Hematopoietic multipotent progenitor cell treated with erythropoietin and hydrocortisone succinate and interleukin-3 and kit ligand, for 15 days (in vitro differentiated cells): ENCODE measurements at places on chromosomes 5 and 9.

- DNase-seq: no peak
These were observed 167.0 kb upstream of the ZNF618 start for GRCh38 chr9:113708821-113709713.

GRCh38 chr9:35272989-35273388 lies 111.2 kb downstream of the UNC13B start:
- DNase-seq: no peak

GRCh38 chr5:23742701-23743100 lies 235.3 kb downstream of the PRDM9 start:
- no peak for DNase-seq

DNA sequence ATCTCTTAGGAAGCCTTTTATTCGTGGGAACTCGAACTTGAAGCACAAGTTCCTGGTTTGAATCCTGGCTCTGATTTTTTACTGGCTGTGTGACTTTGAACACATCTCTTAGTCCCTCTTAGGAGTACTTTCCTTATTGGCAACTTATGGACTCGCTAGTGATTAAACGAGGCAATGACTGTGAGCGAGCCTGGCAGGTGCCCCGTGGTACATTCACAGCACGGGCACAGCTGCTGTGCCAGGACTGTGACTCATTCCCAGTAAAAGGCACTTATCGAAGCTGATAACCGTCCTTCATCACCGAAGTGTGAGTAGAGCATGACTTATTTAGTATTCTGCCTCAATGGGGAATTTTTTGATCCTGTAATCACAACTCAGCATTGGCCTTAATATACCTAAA lies 22.7 kb downstream of the CFAP90 start:
- no peak for DNase-seq

- no peak for DNase-seq
These were observed 35.6 kb downstream of the SLC30A5 start for GRCh38 chr5:69129413-69129812.

GRCh38 chr5:75167345-75167744 lies 69.3 kb downstream of the ANKRD31 start:
- no peak for DNase-seq

DNA sequence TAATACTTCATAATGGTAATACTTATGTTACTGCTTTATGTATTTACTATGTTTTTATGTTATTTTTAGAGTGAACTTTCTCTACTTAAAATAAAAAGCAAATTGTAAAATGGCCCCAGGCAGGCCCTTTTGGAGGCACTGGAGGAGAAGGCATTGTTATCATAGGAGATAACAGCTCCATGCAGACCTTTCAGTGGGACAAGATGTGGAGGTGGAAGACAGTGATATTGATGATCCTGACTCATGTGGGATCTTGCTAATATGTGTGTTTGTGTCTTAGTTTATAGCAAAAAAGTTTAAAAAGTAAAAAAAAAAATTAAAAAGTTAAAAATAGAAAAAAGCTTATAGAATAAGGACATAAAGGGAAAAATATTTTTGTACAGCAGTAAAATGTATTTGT lies 74.5 kb downstream of the IQGAP2 start:
- DNase-seq: peak; percentile 9

GRCh38 chr9:127122176-127123063 lies at the start of gene ANGPTL2:
ANGPTL2 (minus strand) TSS chr9:127122635; CDS start chr9:127108731, 13,904 bp downstream.
- no peak for DNase-seq

DNA sequence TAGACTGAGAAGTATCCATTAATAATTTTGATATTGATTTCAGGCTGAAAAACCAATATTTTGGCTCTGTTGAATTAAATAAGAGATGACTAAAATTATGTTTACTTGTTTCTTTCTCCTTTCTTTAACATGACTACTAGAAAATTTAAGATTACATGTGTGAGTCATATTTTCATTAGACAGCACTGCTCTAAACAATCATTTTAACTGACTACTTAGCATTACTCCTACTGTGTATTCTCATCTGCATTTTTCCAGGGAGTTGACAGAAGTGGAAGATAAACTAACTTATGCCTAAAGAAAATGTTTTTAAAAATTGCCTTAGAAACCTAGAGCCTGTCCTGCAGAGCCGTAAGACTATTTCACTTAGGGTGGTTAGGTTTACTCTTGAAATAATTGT lies 29.1 kb downstream of the TNC start:
- no peak for DNase-seq

DNA sequence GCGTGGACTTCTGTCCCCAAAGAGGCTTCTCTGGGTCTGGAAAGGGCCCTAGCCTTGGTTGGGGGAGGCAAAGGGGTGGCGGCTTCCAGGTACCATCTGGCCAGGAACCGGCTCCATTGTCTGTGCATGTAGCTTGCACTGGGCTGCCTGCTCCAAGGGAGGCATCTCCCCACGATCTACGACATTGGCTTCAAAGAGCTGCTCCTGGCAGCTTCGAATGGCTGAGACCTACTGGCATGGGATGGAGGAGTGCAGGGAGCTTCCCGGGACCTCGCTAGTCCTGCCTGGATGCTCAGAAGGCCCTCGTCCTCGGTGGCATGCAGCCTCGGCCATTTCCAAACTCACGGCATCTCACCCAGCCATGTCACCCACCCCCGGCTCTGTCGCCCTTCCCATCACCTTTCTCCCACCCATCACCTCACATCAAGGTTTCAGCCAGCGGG lies 137.8 kb downstream of the KCNIP1 start:
- no peak for DNase-seq

DNA sequence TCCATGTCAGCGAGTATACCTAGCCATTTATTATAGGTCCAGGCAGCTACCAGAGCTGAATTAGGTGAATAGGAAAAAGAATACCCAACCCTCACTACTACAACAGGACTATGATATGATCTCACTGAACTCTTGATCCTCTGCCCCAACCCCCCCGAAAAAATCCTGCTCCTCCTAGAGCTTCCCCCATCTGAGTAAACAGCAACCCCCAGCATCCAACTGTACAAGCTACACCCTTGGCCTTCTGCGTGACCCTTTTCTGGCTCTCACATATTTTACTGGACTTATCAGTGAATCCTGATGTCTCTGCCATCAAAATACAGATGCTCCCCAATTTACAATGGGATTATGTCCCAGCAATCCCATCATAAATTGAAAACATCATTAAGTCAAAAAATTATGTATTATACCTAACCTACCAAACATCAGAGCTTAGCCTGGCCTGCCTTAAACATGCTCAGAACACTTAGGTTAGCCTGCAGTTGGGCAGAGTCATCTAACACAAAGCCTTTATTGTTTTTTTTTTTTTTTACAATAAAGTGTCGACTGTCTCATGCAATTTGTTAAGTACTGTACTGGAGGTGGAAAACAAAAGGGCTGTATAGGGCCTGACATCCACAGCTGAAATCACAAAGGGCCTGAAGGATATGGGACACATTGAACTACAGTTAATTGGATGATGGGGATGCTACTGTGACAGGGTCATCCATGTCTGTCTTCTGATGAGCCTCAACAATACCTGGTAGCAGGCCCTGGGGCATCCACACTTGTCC lies 128.9 kb upstream of the ERCC6L2 start:
- no peak for DNase-seq

DNA sequence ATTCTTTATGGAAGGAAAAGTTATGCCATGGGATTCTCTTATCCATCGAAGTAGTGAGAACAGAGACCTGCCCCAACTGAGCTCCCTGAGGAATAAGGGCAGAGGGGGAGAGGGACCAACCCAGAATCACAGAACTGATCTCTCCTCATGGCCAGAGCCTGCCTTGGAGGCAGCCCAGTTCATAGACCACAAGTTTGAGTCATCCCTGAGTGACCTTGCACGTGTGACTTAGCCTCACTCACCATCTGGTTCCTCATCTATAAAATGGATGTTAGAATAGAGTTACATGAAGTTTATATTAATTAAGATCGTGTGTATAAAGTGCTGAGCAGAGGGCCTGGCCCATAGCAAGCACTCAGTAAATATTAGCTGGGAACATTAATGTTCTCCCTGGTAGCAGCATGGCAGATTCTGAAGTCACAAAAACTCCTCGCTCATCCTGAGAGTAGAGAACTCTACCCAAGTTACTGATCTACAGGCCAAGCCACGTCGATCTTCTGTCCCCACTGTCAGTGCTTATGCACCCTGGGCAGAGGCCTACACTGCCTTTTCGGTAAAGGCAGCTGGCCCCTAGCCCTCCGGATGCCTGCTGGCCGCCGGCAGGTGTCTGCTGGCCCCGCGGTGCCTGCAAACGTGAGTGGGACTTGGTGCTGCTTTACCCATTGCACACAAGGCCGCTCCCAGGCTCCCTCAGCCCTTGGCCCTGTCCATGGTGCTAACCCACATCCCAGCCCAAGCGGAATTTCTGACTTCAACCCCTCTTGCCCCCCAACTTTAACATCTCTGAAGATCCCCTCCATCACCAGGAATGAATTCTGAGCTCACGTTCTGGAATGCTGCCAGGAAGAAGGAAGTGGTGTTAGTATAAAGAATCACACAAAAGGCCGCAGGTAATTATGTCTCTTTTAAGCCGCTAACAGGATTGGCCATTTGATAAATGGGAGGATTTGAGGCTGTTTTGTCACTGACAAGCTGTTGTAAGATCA lies 61.1 kb upstream of the ARAP3 start:
- DNase-seq: no peak

DNA sequence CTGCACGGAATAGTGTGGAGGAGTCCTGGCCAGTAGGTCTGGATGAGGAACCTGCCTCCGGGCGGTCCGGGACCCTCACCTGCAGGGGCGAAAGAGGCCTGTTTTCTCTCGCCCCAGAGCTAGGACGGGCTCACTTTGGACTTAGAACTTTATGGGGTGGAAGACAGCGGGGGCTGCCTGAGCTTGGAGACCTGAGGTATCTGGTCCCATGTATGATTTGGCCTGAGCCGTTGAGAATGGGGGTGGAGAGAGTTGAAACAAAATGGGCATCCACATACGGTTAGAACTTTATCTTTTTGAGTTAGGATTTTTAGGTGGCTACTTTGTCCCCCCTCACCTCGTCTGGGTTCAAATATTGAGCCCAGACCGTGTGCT lies 681 bp upstream of the ETF1 start:
- no peak for DNase-seq

DNA sequence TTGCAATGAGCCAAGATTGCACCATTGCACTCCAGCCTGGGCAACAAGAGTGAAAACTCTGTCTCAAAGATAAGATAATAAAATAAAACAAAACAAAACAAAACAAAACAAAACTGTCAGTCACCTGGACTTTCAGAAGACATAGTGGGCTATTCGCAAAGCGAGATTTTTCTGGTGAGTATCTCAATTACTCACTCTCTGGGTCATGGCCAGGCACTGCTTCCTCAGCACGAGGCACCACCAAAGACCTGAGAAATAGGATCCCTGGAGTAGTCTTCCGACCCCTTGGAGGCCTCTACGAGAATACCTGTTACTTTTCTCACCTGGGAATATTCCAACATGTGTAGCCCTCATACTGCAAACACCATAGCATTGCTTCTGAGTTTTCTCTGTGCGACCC lies 201.7 kb upstream of the ZNF618 start:
- DNase-seq: no peak

DNA sequence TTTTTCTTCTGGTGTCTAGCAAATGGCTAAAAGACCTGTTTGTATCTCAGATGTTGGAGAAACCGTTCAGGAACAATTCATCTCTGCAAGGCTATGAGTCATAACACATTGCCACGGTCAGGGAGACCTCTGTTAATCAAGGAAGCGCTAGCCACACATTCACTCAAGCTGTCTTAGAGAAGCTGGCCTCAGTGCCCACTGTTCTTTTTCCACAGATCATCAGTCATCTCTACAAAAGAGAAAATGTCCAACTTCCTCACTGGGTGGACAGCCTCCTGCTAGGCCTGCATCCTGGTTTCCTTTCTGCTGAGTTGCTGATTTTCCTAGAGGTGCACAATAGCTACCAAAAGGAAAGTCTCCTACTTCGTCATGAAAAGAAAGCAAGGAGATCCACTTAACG lies 360.5 kb downstream of the BNC2 start:
- DNase-seq: no peak

GRCh38 chr5:180494510-180495181 lies 467 bp downstream of the CNOT6 start:
- DNase-seq: peak; percentile 54

- no peak for DNase-seq
These were observed 1.4 kb downstream of the CEP120 start for GRCh38 chr5:123421773-123422172.

DNA sequence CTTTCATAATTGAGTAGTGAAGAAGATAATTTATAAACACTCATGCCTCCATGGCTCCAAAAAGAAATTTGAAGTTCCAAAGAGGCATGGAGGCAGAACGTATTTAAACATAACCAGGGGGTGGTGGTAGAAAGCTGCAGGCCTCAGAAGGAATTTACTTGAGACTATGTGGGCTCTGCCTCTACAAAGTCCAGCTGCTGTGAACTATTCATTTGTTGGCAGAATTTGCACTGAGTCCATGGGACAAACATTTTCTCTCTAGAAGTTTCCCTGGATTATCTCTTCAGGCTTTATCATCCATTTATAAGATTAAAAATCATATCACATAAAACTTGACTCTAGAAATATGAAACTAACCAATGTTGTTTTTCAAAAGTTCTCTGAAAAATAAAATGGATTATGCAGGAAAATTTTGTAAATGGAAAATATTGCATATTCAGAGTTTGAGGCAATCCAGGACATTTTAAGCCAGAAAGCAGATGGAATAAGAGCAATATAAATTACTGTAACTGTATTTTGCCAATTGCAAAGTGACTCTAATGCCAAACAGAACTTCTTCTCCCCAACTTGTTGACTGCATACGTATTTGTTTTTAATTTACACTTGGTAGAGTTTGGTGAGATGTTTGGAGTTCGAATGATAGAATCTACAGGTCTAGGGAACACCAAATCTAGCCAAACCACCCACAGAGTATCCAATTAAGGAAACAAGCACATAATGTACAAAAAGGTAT lies 258.2 kb downstream of the ENC1 start:
- no peak for DNase-seq

DNA sequence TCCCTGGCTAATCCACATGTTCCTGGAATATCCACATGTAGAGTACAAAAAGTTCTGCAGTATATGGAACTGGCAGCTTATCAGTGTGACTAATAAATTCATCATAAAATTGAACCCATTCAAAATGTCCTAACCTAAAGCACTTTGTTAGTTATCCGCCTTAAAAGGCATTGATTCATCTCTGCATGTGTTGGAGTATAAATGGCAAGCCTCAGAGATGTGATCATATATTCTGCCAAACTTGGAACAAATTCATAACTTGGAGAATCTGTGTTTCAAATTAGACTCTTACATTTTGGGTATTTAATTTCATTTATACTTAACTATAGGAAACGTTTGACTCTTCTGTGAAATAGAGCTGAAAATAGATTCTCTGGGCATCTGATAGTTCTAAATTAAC lies 25.2 kb upstream of the NREP start:
- DNase-seq: no peak

DNA sequence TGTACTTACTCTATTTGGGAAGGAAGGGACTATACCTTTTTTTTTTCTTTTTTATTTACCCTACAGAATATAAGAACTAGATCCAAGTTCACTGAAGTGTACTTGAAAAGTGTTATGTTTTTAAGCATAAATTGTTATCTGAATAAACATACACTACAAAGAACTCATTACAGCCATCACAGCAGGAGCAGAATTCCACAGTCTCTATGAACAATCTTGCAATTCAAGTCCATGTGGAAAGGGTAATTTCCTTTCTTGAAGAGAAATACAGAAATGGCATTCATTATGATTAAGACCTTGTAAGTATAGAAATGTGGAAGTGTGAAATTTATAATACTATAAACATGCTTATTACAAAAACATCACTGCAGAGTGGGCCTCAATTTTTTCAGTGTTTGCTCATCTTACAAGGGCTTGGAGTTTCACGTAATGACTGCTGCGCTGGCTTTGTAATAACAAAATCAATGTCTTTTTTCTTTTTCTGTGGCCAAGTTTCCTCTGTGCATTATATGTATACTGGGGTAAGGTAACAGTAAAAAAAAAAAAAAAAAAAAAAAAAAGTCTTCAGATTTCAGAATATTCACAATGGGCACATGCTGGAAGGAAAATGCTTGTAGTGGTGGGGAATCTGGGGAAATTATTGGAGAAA lies 77.0 kb upstream of the GNA14 start:
- DNase-seq: no peak
